ENCODE measurements at places on chromosomes 3 and 15.

- no peak for DNase-seq
Measured at GRCh38 chr15:99726333-99726732, 6.9 kb downstream of the LYSMD4 start.

- DNase-seq, result no peak
Measured at GRCh38 chr3:15653321-15653720, 51.8 kb downstream of the BTD start.

DNA sequence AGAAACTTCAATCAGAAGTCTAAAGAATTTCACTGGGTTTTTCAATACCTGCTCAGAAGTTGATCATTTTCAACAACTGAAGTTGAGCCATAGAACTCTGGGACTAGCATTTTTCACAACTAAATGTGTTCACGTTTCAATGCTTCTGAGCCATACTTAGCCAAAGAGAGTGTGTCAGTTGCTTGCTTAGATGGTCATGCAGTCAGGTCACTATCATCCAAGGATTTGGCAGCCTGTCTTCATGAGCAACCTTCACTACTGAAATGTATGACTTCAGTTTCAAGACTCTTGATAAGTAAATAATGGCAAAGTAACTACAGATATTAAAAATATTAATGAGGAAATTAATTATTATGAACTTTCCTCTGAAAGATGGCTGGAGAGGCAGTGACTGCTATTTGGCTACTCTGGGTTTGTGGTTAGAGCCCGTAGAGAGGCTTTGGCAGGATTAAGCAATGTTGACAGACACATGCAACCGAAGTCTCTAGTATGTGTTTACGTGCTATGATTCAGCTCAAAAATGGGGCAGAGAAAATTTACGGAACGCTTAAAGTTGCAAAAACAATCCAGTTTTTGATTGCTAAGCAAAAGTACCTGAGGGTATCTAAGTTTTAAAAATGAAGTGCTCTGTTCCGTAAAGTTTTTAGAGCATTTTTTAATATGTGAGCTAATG lies 133.8 kb downstream of the GMNC start:
- no peak for DNase-seq

DNA sequence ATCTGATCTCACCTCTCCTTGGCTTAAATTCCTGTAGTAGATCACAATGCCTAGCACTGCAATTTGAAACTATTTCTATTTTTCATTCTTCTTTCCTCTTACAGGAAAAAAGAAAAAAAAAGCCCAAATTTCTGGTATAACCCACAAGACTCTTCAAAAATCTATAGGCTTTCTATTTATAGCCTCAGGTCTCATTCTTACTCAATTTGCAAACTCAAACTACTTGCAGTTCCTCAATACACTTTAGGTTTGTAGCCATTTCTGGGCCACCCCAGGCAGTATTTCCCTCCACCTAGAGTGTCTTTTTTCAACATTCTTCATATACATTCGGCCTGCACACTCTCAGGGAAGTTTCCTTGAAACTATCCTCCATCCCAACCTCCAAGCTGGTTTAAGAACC lies 169.0 kb downstream of the TBC1D5 start:
- no peak for DNase-seq

DNA sequence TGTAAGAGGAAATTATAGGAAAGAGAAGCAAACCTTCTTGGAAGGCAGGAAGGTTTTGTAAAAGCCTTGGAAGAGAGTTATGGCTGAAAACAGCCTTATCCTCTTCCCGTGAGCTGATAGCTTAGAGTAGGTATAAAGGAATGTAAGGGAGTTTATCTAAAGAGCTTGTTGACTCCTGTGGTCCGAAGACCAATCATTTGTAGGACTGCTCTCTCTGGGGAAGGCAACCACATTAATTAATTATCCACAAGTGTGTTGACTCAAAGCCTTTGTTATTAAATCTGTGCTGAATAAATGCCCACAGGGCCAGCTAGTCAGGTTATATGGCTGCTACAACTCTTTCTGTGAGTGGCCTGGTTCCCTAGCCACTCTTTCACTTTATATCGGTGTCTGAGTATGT lies 452.1 kb upstream of the RASGRP1 start:
- no peak for DNase-seq

DNA sequence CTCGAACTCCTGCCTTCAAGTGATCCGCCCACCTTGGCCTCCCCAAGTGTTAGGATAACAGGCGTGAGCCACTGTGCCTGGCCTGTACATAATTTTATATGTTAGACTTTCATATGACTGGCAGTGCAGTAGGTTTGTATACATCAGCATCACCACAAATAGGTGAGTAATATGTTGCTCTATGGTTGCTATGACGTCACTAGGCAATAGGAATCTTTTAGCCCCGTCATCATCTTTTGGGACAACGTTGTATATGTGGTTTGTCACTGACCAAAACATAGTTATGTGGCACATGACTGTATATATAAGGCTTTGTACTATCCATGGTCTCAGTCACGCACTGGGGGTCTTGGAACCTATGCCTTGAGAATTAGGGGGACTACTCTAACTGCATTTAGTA lies 17.0 kb upstream of the DNAJC19 start:
- DNase-seq, result no peak

DNA sequence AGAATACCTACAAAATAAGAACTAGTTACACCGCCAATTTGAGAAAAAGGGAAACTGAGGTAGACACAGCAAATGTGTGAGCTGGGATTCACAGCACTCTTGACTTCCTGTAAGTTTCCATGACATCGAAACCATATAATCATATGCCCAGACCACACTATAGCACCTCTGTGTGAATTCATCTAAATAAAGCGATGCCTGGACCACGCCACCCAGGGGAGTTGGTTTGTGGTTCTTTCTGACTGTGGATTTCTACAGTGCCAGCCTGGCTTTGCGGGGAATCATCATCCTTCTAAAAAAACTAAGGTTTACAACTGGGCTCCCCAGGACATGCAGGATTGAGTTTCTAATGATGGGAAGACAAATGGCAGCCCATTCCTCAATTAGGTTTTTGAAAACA lies 23.5 kb upstream of the CA12 start:
- no peak for DNase-seq

GRCh38 chr3:28840976-28841376 lies 439.9 kb upstream of the RBMS3 start:
- no peak for DNase-seq

DNA sequence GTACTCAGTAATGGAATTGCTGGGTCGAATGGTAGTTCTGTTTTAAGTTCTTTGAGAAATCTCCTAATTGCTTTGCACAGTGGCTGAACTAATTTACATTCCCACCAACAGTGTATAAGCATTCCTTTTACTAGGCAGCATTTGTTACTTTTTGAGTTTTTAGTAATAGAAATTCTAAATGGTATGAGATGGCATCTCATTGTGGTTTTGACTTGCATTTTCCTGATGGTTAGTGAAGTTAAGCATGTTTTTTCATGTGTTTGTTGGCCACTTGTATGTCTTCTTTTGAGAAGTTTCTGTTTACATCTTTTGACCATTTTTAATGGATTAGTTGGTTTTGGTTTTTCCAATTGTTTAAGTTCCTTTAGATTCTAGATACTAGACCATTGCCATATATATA lies 28.4 kb downstream of the TP63 start:
- DNase-seq, result no peak

DNA sequence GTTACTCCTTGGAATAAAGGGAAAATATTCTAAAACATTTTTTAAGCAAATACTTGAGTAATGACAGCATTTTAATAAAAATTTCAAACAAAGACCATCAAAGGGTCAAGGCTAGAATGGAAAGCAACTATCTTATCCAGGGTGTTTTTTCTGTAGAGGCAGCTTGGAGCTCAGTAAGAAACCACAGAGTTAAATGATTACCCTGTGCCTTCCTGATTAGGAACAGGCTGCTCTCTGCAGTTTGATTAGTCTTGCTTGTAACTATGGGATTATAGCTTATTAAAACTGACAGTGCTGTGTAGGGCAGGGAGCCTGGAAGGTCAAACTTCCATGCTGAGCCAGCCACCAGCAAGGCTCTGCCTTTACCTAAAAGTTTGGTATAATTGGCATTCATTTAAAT lies 33.1 kb downstream of the QTRT2 start:
- DNase-seq, result no peak

DNA sequence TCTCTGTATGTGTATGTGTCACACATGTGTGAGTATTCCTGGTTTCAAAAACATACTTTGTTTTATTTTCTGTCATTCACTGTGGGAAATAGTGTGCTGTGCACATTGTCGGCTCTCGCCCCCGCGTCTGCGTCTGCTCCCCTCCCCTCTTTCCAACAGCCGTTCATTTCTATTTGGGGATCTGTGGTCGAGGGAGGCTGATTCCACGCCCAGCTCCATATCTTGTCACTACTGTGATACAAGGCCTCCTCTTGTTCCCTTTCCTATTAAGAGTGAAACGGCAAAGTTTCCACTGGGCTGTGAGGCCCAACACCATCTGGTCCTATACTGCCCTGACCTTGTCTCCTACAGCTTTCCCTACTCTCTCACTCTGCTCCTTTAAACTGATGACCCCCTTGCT lies 172.5 kb upstream of the LRIG1 start:
- no peak for DNase-seq

DNA sequence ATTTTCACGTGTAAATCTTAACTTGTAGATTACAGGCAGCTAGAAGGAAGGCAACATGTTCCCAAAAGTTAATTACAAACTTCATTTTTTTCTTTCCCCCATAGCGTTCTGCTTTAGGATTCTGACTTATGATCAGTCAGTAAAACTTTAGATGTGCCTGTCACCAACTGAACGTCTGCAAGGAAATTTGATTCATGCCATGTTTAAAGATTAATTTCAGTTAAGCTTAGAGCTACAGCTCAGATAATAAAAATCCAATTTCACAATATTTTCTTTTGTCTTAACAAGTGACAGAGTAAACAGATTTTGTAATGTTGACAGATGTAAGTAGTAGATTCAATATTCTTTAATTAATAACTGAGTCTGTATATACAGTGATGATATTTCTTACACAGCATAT lies 253.1 kb downstream of the NFKBIZ start:
- DNase-seq, result no peak

DNA sequence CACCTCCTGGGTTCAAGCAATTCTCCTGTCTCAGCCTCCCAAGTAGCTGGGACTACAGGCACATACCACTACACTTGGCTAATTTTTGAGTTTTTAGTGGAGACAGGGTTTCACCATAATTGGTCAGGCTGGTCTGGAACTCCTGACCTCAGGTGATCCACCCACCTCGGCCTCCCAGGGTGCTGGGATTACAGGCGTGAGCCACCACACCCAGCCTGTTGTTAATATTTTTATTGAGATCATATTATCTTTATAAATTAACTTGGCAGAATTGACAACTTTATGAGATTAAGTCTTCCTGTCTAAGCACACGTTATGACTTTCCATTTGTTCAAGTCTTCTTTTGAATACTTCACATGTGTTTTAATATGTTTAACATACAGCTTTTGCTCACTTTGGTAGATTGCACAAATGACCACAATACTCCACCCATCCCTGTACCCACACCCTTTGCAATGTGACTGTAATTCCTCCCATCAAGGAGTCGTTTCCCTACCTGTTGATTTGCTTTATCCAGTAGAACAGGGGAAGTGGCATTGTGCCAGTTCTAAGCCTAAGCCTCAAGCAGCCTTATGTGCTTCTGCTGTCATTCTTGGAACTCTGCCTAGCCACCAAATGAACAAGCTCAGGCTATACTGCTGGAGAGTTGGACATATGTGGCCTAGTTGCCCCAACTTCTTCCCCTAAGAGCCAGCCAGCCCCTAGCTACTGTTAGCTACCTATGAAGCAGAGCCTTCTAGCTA lies 8.2 kb downstream of the XYLB start:
- no peak for DNase-seq

- no peak for DNase-seq
Measured at GRCh38 chr3:126322181-126322967, 34.8 kb downstream of the KLF15 start.

- DNase-seq, result no peak
Measured at GRCh38 chr15:92803852-92804609, 96.1 kb upstream of the CHD2 start.

GRCh38 chr3:14525685-14526631 lies 14.2 kb downstream of the GRIP2 start:
- DNase-seq, result no peak

- no peak for DNase-seq
Measured at GRCh38 chr3:5767304-5767703, 579.8 kb downstream of the EDEM1 start.

GRCh38 chr15:43763819-43764446 lies 12.8 kb downstream of the ELL3 start:
- no peak for DNase-seq

DNA sequence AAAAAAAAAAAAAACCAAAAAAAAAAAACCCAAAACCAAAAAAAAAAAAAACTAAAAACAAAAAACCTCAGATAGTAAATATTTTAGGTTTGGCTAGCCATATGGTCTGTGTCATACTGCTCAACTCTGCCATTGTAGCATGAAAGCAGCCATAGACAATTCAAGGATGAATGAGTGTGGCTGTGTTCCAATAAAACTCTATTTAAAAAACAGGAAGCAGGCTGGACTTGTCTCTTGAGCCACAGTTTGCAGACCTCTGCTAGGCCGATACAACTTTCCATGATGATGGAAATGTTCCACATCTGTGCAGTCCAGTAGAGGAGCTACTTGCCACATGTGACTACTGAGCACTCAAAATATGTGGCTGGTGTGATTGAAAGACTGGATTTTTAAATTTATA lies 11.1 kb downstream of the EFCAB12 start:
- no peak for DNase-seq

- DNase-seq, result no peak
Measured at GRCh38 chr3:107430996-107431245, 53.7 kb downstream of the CCDC54 start.
